ENCODE measurements at places on chromosomes 7 and 10.
A peak's percentile ranks its signal among the peaks of the same experiment; 100 is the strongest.

GRCh38 chr7:89966067-89966664 is 188.1 kb upstream of the STEAP1 start:
- no peak for DNase-seq

DNA sequence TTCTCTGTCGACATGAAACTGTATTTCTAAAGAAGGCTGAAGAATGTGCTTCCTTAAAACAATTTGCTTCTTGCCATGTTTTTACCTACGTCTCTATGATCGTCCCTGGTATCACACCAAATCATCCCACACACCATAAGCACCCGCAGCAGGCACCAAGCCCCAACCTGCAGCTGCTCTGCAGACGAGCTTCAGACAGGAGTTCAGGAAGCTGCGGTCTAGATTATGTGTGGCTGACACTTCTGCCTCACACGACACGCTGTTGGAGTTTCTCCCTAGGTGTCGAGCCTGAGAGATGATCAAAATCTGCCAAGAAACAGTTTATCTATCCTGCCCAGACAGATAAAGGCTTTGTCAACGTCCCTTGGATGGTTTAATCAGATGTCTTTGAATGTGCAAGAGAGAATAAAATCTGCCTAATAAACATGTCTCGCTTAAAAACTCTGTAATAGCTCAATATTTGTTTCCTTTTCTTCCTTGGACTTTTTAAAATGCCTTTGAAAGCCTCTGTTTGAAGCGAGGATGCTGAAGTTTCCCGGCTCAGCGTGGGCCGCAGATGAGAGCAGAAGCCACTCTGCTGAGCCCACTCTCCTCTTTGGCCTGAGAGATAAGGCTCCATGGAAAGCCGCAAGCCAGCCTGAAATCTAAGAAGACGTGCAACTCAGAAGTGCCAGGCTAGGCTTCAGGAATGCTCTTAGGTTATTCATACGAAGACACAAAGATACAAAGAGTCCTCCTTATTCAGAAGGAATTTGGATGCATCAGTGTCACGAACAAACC is 158.3 kb upstream of the PFKP start:
- no peak for DNase-seq

DNA sequence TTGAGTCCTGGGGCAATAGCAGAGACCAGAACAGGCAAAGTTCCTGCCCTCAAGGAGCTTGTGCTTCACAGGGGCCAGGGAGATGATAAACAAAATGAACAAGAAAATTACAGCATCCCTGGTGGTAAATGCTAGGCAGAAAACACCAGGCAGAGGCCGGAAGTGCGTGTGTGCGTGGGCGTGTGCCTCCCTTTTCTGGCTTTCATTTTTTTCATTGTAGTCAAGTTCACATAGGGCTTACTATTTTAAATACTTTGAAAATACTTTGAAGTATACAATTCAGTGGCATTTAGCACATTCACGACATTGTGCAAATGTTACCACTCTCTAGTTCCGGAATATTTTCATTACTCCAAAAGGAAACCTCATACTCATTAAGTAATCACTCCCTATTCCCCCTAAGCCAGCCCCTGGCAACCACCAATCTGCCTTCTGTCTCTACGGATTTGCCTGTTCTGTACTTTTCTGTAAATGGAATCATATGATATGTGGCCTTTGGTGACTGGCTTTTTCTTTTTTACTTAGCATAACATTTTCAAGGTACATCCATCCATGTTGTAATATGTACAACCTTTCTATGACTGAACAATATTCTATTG is 88.1 kb upstream of the PDCD4 start:
- DNase-seq = peak; percentile 53

- DNase-seq = no peak
Measured at GRCh38 chr7:76122516-76123239, 74.8 kb downstream of the MDH2 start.

DNA sequence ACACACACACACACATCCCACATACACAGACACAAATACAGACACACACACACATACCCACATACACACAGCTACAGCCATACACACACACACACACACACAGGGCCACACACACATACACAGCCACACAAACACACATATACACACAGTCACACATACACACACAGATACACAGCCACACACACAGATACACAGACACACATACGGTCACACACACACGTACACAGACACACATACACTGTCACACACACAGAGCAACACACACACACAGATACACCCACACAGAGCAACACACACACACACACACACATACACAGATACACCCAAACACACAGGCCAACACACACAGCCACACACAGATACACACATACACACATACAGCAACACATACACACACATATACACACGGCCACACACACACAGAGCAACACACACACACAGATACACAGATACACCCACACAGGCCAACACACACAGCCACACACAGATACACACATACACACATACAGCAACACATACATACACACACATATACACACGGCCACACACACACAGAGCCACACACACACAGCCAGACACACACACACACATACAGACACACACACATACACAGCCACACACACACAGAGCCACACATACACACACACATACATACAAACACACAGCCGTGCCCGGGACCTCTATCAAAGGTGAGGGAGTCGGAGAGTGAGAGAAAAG is 22.3 kb downstream of the KCP start:
- DNase-seq = no peak

DNA sequence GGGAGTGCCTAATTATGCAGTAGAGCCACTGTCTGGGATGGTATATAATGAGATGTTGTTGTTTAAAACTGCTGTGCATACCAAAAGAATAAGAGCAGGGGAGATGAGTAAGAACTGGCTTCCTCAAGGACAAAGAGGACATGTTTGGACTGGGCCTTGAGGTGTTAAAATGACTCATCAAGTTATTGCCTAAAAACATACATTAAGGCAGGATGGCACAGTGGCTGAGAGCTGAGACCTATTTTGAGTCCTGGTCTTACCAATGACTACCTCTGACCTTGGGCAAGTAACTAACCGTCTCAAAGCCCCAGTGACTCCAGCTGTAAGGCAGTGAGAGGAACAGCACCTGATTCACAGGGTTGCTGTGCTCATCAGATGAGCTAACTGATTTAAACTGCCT is 71.1 kb downstream of the CFAP58 start:
- DNase-seq = no peak

DNA sequence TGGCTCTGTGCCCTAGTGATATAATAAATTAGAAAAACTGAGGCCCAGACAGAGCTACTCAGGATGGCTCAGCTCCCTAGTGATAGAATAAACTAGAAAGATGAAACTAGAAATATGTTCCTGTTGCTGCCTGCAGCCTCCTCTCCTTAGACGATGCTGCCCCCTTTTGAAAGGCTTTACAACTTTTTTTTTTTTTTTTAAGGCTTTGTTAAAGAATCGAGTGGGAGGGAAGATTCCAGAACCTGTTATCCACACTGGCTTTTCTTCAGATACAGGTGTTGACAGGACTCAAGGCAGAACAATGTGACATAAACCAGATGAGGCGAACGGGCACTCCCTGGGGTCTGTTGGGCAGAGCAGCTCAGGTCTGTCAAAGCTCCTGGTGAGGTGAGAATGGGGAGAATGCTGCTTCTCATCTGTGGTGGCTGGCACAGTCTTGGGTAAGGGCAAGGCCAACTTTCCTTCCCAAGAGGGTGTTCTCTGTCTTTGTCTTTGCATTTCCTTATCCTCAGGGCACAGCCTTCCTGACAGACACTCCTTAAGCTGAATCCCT is 175.1 kb downstream of the COBL start:
- no peak for DNase-seq

GRCh38 chr7:116142850-116143249 is 67.5 kb upstream of the TES start:
- DNase-seq = no peak

- no peak for DNase-seq
Measured at GRCh38 chr7:107815254-107815882, 12.3 kb upstream of the SLC26A3 start.

GRCh38 chr10:11235771-11236170 is 218.1 kb downstream of the CELF2 start:
- DNase-seq = no peak

GRCh38 chr7:142910481-142910880 is 23.1 kb downstream of the TRPV5 start:
- no peak for DNase-seq

DNA sequence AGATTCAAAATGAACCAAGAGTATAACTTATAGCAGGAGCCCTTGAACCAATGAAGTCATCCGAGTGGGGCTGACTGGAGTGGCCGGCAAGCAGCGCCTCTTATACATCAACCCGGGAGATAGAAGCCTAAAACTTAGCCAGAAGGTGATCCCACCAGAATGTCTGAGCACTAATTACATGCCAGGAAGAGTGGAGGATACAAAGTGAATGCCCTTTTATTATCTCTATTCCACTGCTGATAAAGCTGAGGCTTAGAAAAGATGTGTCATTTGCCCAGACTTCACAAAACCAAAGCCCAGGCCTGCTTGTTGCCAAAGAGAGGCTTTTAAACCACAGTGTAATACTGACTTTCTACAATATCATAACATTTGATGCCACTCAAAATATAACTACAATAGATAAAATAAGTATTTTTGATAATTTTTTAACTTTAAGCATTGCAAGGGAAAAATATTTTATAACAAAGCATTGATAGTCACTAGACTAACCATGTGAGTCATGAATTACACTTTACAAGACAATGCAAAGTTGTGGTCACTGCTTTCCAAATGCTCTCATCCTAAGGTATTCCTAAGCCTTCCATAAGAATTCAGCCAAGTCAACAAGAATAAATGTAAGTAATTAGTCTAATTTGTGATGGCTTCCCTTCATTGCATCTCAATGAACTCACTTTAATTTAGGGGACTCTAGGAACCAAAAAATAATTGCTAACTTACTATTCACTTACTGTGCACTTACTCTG is 58.6 kb upstream of the ARID5B start:
- DNase-seq = no peak

- no peak for DNase-seq
Measured at GRCh38 chr10:97312897-97313296, 6.2 kb upstream of the FRAT1 start.

- no peak for DNase-seq
Measured at GRCh38 chr10:22486431-22486830, 141.1 kb downstream of the SPAG6 start.

DNA sequence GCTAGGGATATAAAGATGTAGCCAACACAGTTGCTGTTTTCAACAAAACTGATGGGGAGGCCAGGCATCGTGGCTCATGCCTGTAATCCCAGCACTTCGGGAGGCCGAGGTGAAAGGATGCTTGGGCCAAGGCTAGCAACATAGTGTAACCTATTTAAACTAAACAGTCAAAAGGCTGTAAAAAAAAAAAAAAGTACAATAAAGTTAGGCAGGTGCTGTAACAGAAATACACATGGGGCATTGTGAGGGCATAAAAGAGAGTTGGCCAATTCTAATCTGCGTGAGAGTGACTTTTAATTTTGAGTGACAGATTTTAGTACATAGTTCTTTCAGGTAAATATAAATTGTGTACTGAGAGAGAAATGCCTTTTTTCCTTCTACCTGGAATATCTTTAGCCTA is 6.2 kb downstream of the XRCC2 start:
- DNase-seq = no peak

DNA sequence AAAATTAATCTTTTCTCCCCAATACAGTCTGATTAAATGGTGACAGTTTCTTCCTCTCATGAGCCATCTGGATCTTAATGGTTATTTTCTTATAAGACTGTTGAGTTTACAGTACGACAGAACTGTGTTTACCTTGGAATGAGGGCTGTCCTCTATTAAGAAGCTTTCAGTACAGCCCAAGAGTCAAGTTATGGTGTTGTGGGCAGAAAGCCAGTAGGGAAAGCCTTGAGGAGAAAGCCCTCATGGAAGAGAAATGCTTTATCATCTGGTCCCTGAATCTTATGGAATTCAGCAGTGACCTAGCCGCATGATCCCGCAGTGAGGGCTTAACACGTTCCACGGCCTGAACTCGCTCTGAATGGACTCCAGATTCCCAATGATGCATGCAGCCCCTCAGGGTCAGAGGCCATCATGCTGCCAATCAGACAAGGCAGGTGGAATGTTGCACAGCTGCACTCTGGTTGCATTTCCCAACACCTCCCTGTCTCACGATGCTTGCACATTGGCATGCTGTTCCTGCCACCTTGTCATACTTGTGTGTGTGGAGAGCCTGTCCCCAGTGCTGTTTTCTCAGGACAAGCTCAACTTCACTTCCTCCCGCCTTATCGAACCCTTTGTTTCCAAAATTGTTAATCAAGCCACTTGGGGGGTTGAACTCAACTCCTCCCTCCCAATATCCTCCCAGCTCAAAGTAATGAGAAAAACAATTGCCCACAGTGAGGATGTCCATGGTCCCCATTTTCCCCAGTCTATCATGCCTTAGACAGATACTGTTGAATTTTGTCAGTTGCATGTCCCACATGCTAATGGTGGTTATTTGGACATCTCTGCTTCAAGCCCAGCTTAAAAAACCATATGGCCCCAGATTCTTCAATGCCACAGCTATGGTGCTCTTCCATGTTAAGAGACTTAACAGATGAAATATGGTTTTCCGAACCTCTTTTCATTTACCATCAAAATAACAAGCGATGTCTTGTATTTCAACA is 211.1 kb upstream of the TCF7L2 start:
- DNase-seq = no peak

DNA sequence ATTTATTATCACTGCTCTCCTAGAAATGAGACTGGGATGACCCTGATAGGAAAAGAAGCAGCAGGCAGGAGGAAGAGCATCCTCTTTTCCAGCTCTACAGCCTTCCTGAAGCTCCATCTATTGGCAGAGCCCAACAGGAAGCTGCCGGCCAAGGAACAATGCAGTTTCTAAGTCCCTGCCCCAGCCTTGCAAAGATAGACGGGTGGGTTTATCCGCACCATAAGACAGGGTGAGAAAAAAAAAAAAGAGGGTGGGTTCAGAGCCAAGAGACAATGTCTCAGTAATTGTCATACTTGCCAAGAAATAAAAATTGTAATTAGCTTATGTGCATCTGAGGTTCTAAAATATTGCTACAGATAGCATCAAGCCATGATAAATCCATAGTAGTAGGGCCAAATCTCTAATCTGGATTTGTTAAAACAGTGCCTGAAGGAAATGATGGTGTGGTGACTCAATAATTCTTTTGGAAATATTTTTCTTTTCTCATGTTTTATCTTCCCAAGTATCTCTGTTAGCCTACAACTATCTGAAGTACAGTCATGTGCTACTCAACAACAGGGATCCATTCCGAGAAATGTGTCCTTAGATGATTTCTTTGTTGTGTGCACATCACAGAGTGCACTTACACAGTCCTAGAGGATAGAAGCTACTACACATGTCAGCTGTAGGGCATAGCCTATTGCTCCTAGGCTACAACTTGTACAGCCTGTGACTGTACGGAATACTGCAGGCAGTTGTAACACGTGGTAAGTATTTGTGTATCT is 242.9 kb upstream of the CXCL12 start:
- DNase-seq = no peak

GRCh38 chr7:17598846-17599245 is 300.4 kb downstream of the AHR start:
- DNase-seq = no peak
